ENCODE measurements at places on chromosomes 1 and 21. TPM values are rescaled to one million over a fixed set of nuclear protein-coding genes. Genes with fewer than 3 reads are reported as not detected.

GRCh38 chr1:59499273-59499942 is 202.5 kb downstream of the FGGY start:
- no peak for DNase-seq

DNA sequence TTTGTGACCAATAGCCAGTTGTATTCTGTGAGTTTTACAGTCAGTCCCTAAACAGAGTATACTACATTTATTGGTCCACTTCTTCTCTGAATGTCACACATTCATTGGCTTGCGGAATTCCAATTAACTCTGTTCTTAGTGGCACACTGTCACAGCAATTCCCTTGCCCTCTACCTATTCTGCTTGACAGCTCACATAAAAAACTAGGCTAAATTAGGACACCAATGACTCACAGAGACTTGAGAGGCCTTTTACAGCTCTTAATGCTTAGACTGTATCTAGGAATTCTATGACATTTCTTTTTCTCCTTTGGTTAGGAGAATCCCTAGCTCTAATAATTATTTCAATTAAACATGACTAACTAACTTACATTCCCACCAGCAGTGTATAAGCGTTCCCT is 104.1 kb downstream of the NEGR1 start:
- peak; percentile 10 for DNase-seq

The TNFRSF8 gene
- polyA plus RNA-seq, result 0.61 TPM

DNA sequence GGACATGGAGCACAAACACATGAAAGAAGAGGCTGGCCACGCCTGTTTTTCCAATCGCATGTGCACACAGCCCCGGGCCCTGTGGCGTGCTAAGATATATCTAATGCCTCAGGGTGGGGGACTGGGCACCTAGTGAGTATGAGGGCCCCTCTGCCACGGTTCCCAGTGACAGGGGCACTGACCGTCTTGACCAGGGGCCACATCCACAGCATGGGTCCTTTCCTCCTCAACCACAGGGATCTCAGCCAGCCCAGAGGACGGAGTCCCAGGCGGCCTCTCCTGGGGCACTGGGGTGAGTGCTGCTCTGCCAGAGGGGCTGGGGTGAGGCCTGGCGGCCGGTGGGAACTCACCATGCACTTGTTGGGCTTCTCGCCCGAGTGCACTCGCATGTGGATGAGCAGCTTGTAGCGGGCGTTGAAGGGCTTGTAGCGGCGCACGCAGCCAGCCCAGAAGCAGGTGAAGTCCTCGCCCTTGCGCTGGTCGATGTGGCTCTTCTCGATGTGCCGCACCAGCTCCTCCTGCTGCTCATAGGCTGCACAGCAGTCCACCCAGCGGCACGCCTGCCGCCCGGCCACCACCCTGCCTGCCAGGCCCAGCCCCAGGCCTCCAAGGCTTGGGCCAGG is 134.7 kb downstream of the DMRTB1 start:
- DNase-seq, result no peak

GRCh38 chr1:187122566-187122965 is 293.8 kb downstream of the PLA2G4A start:
- DNase-seq, result no peak

The TOMM20 gene
- 222 TPM for polyA plus RNA-seq

The MPL gene
- polyA plus RNA-seq, result 1.5 TPM

DNA sequence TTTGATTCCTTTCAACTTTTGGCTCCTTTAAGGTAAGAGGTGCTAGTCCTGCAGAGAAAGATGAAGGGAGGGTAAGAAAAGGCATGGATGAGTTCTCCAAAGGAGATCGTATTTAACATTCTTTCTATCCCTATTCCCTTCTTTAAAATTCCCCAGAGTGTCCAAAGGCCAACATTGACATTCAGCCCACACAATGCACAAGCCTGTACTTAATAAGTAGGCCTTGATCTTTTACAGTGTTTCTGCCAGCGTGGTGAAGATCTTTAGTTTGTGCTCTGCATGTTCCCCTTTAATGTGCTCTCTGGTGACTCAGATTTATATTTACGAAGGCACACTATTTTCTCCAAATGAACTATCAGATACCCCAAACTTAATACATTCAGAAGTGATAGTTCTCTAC is 582.5 kb upstream of the RGS18 start:
- no peak for DNase-seq

The SOX13 gene
- polyA plus RNA-seq, result 70.2 TPM

The RNF186 gene
- 0.56 TPM for polyA plus RNA-seq

GRCh38 chr1:106360252-106360651 is 696.2 kb upstream of the PRMT6 start:
- DNase-seq, result no peak

DNA sequence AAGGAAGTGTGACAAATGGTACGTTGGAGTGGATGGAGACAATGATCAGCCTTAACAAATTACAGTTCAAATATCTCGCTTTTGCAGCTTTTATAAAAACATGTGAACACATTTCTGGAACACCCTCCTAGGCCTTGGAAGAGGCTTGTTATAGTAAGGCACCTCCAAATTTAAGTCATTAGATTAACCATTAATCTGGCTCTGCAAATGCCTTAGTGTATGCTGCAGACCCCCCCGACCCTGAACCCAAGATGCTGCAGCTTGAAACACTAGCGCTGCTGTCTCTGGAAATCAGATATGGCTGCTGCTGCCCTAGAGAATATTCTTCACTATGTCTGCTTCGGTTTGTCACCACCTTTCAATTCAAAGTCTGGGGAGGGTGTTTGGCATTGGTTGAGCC is 196.4 kb downstream of the MIS18A start:
- DNase-seq, result no peak

GRCh38 chr1:116365353-116365780 is 7.7 kb upstream of the ATP1A1 start:
- no peak for DNase-seq

All from left renal cortex interstitium (tissue), 4 donors.